Gastroesophageal sphincter (tissue), 4 donors: ENCODE measurements at places on chromosomes 4 and X. TPM values are rescaled to one million over a fixed set of nuclear protein-coding genes. Genes with fewer than 3 reads are reported as not detected.
A peak's percentile ranks its signal among the peaks of the same experiment; 100 is the strongest.

The GPR34 gene
- 17.0 TPM for total RNA-seq

The DIPK2B gene
- total RNA-seq: 13.4 TPM

GRCh38 chr4:39631700-39632079 is 7.0 kb downstream of the SMIM14 start:
- ATAC-seq: no peak

- ATAC-seq: no peak
Measured at GRCh38 chr4:186628058-186628711, 72.8 kb upstream of the MTNR1A start.

DNA sequence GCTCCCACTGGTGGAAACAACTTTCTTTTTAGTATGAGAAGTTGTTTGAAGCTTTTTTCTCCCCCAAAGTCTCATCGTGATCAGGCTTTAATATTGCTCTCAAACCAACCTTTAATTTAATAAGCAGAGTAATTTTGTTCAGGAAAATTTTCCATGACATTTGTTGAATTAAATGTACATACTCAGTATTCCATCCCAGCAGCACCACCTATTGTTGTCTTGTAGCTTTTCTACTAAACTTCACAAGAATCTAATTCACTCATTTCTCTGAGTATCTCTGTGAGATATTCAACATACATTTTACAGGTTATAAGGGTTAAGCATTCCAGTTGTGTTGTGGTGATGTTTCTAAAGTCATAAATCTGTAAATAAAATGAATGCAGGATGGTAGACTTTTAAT is 218.3 kb upstream of the HAND2 start:
- no peak for ATAC-seq

DNA sequence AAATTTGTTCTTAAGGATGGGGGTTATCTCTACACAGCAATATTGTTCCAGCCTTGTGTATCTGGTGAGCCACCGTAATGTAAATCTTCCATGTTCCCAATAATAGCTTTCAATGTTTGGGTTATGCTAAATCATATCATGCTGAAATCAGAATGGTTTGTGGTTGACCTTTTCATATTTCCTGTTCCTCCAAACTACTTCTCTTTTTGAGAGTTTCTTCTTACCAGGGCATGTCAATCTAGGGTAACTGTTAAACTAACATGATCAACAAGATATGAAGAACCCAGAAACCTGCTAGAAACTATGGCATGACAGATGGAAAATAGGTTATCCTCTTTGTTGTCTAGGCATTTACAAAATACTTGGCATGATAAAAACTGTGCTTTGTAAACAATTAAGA is 22.0 kb downstream of the TNMD start:
- no peak for ATAC-seq

The HSFX3 gene
- total RNA-seq: not detected

DNA sequence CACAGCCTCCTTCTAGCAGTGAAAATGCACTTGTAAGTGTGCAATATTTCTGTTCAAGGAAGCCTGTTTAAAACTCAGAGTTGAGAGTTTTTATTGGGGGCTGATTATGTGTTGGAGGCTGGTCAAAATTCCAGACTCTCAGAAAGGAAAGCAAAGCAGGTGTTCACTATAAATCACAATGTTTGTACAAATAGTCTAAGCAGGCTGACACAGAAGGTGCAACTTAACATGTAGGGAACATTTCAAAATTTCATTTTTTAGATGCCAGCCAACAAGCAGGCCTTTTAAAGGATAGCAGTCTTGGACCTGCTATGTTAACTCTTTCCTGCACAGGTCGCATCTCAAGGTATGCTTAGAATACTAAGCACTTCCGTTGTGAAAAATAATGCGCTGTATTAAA is 112.3 kb upstream of the IL13RA1 start:
- peak; percentile 39 for ATAC-seq

DNA sequence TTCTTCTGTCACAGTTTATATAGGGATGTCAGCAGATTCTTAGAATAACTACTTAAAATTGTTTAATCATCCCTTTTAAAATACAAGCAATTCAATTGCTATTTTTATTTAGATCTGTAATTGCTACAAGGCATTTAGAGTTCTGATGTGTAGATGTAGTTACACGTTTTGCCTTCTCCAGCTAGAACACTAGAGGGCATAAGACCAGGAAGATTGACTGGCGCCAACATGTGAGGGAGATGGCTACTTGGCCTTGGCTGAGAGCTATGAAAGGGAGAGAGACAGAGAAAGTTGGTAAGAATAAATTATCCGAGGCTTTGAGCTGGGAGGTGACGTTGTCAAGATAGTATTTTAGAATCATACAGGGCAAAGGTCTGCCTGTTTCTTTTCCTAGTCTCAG is 563.7 kb upstream of the PRKX start:
- no peak for ATAC-seq

DNA sequence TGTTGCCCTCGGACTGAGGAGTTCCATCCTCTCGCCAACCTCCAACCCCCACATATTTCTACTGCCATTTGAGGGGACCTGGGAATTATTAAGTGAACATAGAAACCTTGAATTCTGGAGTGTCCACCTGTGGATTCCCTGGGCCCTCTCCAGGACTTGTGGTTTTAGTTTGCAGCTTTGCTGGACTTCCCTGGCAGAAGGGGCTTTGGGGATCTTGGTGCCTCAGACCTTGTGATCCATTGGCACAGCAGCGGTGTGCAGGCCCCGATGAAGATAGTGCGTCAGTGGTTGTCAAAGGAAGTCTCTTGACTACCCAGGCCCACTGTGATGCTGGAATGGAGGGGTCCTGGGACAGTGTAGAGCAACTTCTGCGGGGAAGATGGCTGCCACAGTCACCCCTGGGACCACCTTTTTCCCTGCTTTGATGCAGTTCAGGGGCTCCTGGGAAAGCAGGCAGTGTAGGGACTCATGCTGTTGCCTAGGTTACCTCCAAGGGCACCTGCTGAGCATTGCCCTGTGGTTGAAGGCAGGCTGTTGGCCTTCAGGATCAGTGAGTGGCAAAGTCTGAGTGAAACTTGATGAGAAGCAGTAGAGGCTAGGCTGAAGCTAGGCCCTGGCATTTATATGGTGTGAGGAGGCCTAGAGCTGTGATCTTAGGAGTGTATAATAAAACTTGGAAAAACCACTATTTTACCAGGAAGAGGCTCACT is 2.2 kb downstream of the SLC16A2 start:
- no peak for ATAC-seq

The DMP1 gene
- not detected for total RNA-seq

DNA sequence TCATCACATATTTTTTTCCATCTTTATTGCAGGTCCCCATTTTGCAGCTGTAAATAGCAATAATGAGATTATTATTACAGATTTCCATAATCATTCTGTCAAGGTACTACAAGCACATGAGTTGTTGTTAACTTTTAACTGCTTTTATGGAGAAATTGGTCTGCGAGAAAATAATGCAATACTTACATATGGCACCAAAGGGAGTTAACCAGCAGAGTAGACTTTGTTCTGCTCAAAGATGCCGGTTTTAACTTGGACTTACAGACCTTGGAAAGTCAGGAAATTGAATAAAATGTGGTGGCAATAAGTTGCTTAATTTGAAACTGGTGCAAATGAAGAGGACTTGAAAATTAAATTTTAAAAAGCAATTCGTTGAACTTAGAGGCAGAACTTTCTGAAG is 20.4 kb upstream of the MND1 start:
- ATAC-seq: no peak

The CLGN gene
- total RNA-seq: 2.9 TPM

The INTU gene
- 21.4 TPM for total RNA-seq

- no peak for ATAC-seq
Measured at GRCh38 chr4:5908876-5909427, 16.1 kb upstream of the CRMP1 start.

- ATAC-seq: no peak
Measured at GRCh38 chr4:8912506-8912905, 40.9 kb upstream of the HMX1 start.

DNA sequence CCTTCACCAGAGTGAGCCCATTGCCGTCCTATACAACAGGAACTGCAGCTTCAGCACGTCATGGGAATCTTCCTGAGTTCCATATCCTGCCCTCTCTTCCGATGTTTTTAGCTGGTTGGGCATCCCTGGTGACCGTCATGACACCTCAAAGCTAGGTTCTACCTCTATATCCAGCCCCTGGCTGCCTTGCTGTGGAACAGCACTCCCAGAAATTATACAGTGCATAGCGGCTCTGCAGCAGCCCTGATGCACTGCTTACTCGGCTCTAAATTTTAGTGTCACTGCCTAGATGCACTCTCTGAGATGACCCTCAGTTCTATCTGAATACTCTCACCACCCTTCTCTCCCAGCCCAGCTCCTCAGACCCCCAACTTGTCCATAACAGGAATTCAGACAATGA is 44.3 kb downstream of the ARHGEF38 start:
- no peak for ATAC-seq

DNA sequence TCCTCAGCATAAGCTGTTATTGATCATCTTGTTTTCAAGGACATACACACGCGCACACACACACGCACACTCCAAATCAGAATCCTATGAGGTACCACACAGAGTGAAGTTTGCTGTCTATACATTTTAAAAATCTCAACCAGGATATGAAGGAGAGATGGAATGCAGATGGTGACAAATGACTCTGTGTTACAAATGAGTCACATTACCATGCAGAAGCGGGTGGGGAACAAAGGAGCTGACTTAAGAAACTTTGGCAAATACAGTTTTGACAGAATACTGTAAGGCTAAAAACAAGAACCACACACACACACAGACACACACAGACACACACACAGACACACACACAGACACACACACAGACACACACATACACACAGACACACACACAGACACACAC is 81.7 kb downstream of the RELL1 start:
- no peak for ATAC-seq

GRCh38 chr4:108425988-108426387 is 194.4 kb upstream of the RPL34 start:
- ATAC-seq: no peak

The HTR2C gene
- total RNA-seq: not detected

DNA sequence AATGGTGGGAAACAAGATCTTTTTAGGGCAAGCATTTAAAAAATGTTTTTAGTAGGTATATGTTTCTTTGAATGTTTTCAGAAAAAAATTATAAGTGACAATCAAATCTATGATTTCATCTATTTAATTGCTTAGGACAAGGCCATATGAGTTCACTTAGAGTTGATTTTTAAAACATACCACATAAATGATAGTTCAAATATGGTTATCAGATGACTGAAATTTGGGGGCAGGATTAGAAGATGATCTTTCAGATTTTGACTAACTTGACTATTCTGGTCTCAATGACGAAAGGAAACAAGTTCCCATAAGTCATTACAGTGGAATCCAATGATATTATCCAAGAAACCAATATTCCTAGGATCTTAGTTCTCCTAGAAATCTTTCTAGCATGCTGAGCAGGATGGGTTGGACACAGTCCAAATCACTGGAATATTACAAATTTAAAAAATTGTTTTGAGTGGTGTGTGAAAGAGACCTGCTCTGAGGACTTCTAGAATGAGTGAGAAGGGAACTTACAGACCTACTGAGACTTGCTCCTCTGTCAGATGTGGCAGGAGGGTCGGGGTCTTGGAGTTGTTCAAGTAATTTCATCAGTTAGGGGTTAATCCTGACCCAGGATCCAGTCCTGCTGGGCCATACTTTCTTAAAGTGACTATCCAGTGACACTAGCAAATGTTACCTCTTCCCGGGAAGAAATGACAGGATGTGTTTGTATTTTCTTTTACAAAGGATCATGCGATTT is 20.0 kb downstream of the RHOH start:
- ATAC-seq: no peak

DNA sequence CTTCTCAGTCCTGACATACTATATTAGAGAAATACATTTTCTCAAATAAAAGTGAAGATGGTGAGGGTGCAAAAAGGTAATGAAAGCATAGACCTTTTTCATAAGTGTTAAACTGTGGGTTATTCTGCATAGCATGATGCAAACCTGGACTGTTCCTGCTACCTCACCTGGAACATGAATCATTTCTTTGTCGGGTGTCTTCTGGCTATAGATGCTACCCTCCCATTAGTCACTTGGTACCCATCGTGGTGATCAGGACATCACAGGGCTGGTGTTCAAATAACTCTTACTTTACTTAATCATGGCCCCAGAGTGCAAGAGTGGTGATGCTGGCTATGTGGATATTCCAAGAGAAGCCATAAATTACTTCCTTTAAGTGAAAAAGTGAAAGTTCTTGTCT is 264.7 kb upstream of the AGA start:
- no peak for ATAC-seq

GRCh38 chr4:2322841-2323240 is 60.9 kb upstream of the MXD4 start:
- ATAC-seq: no peak

The DUSP9 gene
- not detected for total RNA-seq
